COLO829 (cell line): ENCODE measurements at places on chromosomes 13 and 19.

DNA sequence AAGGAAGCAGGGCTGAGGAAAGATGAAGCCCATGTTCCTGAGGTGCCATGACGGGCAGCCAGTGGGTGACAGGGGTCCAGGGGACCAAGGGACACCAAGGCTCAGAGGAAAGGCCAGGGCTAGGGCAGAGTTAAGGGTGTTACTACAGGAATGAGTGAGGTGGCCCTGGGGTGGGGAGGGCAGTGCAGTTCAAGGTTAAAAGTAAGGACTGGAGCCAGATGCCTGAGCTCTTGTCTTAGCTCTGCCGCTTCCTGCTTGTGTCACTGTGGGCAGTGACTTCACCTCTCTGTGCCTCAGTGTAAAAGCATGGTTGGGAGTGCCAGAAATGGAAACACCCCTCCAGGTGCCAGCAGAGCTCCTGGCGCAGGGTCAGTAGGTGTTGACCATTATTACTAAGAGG is 4.9 kb upstream of the ETV2 start:
- DNase-seq: no peak

GRCh38 chr19:41933693-41934426 is 5.6 kb upstream of the ERFL start:
- no peak for DNase-seq

GRCh38 chr13:48600374-48601364 is 53.1 kb upstream of the CYSLTR2 start:
- no peak for DNase-seq

DNA sequence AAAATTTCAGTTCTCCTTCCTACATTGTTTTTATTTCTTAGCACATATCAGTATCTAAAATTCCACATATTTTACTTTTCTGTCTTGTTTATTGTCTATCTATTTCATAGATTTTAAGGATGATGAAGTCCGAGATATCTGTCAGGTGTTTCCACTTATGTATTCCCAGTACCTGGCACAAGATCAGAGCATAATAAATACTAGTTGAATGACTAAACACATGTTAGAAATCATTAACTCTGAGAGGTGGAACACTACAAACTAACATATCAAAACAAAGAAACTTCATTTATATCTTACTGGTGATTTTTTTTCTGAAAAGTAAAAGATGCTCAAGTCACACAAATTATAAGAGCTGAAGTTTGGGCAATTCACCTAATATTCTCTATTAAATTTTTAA is 1208.3 kb downstream of the PCDH9 start:
- no peak for DNase-seq

GRCh38 chr13:33107361-33107760 is 91.1 kb downstream of the KL start:
- DNase-seq: no peak

- DNase-seq: no peak
Measured at GRCh38 chr19:4297901-4298809, 4.0 kb downstream of the TMIGD2 start.

DNA sequence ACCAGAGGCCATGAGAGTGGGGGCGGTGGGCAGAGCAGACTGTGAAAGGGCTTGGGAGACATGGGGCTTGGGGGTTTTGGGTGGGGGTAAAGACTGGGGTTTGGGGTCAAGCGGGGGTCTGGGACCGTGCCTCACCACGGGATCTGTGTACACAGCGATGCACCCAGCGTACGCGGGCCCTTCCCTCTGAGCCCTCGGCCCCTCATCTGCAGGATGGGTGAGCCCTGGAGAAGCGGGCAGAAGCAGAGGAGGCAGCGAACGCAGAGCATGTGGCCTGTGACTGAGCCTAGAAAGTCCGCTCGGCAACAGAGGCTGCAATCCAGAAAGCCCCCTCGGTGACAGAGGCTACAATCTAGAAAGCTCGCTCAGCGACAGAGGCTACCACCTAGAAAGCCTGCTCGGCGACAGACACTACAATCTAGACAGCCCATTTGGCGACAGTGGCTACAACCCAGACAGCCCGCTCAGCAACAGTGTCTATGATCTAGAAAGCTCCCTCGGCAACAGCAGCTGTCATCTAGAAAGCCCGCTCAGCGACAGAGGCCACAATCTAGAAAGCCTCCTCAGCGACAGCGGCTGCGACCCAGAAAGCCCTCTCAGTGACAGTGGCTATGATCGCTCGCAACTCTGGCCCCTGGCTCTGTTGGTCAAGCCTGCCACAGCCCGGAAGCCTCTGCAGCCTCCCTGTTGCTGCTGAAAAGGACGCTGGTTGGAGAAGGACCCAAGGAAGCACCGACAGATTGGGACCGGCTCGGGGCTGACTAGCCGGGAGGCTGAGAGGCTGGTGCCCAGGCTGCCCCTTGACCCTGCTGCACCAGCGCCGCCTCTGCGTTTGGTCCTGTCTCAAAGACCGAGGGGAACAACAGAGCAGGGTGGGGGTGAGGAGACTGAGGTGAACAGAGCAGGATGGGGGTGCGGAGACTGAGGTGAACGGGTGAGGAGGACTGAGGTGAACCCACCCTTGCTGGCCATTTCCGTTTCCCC is 68.6 kb downstream of the SPACA7 start:
- DNase-seq: no peak

GRCh38 chr13:92963029-92963428 is 263.6 kb upstream of the GPC6 start:
- no peak for DNase-seq

DNA sequence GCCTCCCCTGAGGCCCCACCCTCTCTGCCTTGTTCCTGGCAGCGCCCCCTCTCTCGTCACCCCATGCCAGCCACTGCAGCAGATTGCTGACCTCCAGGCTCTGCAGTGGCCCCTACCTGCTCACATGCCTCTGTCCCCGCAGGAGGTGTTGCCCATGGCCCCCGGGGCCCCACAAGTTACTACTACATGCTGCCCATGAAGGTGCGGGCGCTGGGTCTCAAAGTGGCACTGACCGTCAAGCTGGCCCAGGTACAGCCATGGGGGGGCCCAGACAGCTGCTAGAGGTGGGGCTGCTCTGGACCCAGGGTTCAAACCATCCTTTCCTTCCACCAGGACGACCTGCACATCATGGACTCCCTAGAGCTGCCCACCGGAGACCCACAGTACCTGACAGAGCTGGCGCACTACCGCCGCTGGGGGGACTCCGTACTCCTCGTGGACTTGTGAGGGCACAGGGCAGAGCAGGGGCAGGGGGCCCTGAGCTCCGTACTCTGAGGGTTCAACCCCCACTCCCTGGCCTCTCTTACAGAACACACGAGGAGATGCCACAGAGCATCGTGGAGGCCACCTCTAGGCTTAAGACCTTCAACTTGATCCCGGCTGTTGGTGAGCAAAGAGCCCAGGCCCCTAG is 6.2 kb downstream of the MRPL4 start:
- no peak for DNase-seq

DNA sequence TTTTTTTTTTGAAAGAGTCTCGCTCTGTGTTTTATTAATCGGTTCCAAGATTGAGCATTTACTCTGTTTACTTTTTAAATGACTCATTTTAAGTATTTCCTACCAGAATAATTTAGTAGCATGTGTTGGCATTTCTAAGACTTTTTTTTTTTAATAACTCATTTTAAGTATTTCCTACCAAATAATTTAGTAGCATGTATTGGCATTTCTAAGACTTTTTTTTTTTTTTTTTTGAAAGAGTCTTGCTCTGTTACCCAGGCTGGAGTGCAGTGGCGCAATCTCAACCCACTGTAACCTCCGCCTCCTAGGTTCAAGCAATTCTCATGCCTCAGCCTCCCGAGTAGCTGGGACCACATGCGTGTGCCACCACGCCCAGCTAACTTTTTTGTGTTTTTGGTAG is 13.1 kb downstream of the SETDB2 start:
- DNase-seq: no peak

DNA sequence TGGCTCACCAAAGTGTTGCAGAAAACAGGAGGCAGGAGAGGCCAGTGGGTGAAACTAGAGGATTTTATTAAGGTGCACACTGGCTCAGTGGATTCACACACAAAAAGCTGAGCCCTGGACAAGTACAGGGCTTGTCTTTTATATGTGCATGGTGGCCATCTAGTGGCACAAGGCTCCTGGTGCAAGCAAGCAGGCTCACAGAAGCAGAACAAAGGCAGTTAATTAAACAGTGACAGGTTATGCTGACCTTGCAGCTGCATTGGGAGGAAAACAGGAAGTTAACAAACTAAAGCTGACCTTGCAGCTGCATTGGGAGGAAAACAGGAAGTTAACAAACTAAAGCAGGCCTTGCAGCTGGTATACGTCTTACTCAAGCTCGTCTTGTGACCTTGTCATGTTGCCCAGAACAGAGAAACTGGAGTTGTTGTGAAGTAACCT is 65.3 kb upstream of the ZNF681 start:
- DNase-seq: no peak

GRCh38 chr19:6765738-6766356 is 1.4 kb downstream of the SH2D3A start:
- no peak for DNase-seq

DNA sequence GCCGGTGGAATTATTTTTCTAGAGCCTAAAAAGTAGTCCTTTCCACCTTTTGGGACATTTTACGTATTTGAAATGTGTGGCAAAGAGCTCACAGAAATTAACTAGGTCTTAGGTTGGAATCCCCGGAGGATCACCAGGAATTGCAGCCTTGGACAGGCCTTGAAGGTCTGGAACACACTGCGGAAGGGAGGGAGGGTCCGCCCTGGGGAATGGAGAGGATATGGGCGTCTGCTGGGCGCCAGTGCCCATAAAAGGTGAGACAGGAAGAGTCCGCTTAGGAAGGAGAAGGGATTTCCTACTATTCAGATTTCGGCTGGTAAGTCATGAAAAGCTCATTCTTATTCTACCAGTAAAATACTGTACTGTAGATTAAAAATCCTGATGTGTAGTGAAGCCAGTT is 111.9 kb downstream of the COL4A2 start:
- DNase-seq: no peak

DNA sequence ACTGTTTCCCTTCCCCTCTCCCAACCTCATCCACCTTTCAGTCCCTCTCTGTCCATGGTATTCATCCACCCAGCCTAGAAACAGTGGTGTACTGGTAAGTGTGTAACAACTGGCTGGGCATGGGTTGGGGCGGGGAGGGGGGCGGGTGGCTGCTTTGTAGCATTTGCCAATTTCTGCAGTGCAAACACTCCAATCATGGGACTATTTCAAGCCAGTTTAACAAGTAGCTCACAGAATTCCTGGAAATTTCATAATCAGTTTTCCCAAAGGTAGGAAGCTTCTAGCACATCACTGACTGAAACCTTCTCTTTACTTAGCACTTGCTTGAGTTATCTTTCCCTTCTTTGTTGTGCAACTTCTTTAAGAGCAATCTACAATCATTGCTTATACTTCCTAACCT is 100.8 kb upstream of the WASF3 start:
- DNase-seq: no peak

- no peak for DNase-seq
Measured at GRCh38 chr19:53102756-53103233, 427 bp downstream of the ZNF160 start.

DNA sequence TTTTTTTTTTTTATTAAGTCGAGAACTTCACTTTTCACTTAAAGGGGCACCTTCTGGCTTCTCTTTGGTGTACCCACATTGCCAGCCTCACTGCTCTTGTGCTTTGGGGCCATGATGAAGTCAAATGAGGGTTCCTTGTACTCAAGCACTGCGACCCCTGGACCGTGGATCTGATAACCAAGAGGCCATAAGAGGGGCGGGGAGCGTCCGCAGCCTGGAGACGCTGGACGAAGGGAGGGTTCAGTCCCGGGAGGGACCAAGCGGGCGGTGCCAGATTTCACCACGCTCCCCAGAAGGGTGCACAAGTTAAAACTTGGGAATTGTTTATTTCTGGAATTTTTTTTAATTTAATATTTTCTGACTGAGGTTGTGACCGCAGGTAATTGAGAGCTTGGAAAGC is 53.3 kb upstream of the SOX1 start:
- no peak for DNase-seq

DNA sequence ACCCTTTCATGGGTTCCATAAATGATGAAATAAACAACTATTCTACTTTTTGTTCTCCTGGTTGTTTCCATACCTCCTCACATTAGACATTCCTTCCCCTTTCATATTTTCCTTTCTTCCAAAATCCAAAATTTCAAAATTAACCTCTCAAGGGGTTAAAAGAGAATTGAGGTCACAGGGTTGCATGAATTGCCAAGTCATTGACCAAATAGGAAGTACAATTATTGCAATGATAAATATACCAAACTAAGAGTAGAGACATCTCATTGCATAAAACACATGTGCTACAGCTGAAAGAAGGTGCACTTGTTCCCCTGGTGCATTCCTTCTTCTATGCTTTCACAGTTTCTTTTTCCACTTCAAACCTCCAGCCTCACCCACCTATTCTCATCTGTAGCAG is 136.1 kb downstream of the KCTD12 start:
- no peak for DNase-seq

DNA sequence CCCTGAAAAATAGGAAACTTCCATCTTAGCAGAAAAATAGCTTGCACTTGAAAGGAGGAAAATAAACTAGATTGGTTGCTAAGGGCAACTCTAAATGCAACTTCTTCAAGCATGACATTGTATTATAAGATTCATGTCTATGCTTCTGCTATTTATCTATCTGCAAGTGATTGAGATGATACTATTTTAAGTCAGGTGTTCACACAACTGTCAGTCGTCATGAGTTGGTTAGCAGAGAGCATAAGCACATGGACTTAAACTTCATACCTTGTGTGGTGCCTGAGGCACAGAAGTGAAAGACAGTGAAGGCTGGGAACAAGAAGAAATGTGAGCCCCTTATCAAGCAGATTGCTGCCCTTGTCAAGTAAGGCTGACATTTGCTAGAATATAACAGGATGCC is 82.9 kb downstream of the SLITRK5 start:
- no peak for DNase-seq

DNA sequence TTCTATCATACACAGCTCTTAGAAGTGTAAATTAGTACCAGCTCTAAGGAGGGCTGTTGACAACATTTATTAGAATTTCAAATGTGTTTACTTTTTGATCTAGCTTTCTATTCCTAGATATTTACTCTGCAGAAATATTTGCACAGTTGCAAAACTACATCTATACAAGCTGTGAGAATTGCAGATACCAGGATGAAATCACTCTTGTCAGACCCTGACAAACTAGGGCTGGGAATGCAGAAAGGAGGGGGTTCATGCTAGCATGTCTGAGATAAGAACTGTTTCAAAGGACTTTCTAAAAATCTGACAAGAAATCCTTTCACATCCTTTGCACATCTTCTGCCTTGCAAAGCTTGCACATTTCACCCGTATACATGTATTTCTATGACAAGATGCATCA is 11.8 kb upstream of the PABPC3 start:
- DNase-seq: no peak

DNA sequence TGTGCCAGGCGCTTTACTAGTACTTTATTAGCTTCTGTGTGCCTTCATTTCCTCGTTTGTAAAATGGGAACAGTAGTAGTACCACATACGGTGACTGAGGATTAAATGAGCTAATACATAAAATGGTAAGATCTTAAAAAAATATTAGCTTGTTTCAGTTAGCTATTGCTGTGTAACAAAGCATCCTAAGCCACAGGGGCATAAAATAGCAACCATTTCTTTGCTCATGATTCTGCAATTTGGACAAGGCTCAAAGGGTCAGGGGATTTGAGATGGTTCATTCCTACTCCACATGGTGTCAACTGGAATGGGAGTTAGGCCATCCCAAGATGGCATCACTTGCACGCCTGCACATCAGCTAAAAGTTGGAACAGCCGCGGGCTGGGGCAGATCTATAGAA is 13.3 kb downstream of the DYRK1B start:
- DNase-seq: no peak

GRCh38 chr13:80840316-80840976 is 499.5 kb upstream of the SPRY2 start:
- no peak for DNase-seq
